Activated T-cell treated with anti-CD3 and anti-CD28 coated beads for 24 hours (primary cell): ENCODE measurements at places on chromosomes 13 and 19.
A peak's percentile ranks its signal among the peaks of the same experiment; 100 is the strongest.

GRCh38 chr13:52366291-52366690 lies 39.7 kb downstream of the THSD1 start:
- DNase-seq, result no peak

DNA sequence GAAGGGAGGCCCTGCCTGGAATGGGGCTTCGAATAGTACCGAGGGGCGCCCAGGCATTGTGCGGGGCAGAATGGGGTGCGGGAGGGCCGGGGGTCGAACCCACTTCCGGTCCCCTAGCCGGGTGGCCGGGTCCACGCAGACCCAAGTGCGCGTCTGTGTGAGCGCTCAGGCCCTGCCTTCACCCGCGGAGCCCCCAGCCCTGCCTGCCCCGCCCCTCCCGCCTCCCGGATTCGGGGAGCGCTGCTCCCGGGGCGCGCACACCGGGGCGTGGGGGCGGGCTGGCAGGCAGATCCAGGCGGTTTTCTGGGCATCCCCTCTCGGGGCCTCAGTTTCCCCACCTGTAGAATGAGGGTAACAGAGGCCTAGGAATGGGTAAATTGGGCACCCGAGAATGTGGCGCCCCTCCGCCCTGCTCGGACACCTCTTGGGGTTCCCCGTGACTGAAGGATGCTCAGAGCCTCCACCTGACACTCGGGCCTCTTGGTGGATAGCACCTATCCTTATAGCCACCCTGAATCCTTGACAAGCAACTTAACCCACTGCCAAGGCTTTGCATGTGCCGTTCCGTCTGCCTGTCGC lies 682 bp downstream of the PIK3R2 start:
- no peak for DNase-seq

GRCh38 chr13:113045251-113046127 lies 60.1 kb upstream of the F7 start:
- DNase-seq, result no peak

DNA sequence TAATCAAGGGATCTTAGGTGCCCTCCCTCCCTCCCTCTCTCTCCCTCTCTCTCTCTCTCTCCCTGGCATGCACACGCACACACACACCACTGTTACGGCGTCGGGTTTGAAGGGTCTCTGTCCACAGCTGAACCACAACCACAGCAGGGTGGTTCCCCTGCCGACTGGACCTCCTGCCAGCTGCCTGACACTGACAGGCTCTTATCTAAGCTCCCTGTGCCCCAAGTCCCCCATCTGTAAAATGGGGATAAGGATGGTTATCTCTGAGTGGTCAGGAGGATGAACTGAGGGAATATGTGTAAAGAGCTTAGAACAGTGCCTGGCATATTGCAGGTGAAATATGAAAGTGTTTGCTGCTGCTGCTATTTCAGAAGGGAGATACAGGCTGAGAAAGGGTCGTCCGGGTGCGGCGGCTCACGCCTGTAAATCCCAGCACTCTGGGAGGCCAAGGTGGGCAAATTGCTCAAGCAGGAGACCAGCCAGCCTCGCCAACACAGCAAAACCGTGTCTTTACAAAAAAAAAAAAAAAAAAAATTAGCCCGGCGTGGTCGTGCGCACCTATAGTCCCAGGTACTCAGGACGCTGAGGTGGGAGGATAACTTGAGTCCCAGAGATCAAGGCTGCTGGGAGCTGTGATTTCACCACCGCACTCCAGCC lies 852 bp upstream of the SHISA7 start:
- DNase-seq, result no peak

DNA sequence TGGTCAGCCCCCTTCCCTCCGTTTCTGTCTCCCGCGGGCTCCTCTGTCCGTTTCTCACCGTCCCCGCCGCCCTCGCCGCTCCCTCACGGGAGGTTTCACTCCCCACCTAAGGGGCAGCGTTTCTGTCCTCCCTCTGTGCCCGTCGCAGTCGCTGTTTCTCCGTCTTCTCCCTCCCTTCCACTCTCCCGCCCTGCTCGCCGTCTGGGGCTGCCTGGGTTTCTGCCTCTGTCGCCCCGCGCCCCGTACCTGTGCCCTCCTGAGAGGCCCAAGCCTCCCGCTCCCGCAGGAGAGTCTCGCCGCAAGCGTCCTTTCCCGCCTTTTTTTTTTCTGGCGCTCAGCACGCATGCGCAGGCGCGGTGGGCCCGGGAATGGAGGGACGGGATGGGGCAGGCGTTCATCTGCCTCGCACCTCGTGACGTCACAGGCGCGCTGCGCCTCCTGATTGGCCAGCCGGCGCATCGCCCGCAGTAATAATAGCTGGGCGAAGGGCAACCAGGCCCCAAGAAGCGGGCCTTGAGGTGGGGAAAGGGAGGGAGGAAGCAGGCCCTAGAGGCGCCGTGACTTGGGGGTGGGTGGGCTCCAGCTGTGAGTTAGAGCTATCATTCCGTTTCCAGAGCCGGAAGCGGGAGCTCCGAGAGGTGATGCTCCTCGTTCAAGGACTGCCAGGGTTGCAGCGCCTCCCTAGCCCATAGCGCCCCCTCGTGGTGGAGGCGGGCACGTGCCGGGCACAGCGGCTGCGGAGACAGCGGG lies 15.4 kb downstream of the SSC5D start:
- DNase-seq, result peak; percentile 89

- DNase-seq, result no peak
Observed at GRCh38 chr13:80469853-80470381, 129.0 kb upstream of the SPRY2 start.

GRCh38 chr19:6797646-6798045 lies 25.1 kb downstream of the VAV1 start:
- DNase-seq, result no peak

DNA sequence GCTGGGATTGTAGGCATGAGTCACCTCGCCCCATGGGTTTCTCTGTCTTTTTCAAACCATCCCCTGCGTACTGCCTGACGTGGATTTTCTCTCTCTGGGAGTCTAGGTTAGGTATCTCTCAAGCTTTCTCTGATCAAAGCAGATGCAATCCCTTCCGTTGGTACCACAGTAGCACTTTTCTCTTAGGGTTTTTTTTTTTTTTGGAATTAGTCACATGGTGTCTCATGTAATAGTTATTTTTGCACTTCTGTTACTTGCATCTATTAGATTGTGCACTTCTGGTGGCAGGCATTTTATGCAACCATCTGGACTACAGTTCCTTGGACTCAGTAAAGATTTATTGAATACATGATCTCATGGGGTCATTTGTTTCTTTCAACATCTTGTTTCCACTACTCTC lies 72.1 kb downstream of the GPC6 start:
- no peak for DNase-seq
